AG08395 (cell line): ENCODE measurements at places on chromosomes 2 and 18.

DNA sequence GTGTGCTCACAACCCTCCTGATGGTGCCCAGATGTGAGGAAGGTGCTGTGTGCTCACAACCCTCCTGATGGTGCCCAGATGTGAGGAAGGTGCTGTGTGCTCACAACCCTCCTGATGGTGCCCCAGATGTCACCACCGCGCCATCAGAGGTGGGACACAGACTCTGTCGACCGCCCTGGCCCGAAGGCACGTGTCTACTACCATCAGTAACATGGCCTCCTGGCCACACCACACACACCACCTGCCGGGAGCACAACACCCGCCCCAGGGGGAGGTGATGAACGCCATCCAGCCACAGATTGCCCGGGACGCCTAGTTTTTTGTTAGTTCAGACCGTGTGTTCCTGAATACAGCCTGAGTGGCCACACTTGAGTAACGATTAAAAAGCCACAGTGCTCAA is 24.5 kb downstream of the HDAC4 start:
- no peak for DNase-seq

GRCh38 chr2:136077107-136077506 is 40.8 kb downstream of the CXCR4 start:
- DNase-seq: no peak

DNA sequence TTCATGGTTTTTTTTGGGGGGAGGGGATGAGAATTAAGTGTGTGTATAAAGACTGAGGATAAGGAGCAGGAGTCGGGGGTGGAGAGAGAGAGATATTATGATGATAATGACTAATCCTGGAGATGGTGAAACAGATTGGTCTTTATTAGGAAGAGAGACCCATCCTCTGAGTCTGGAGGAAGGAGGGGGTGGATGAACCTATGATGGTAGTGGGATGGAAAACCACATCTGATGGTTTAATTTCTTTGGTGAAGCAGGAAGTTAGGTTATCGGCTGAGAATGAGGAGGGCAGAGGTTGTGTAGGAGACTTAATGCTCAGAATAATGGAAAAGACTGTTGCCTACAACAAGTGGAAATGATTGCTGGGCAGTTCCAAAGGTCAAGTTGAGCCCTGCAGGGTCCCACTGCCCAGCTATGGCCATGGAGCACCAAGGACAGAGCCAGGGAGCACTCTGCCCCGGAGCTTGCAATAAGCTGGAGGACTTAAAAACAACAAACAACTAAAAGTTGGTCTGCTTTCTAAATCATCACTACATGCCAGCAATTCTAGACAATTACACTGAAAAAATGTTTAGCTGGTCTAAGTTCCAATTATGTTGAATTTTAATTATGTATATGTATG is 7.9 kb downstream of the SLC16A14 start:
- no peak for DNase-seq

DNA sequence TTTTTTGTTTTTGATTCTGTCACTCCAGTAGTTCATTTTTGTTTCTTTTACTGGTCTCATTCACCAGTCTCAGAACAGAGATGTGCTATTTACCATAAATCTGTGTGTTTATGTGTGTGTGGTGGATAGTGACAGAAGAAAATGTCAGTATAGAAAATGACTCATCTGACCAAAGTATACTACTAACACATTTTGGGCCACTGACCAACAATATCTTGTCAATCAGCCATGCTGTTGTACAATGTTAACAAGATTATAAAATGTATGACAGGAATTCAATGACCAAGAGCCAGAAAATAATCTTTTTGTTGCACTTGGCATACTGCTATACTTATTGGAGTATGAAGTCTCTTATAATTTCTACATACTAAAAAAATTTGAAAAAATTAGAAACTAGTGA is 1081.4 kb upstream of the NRXN1 start:
- DNase-seq: no peak

DNA sequence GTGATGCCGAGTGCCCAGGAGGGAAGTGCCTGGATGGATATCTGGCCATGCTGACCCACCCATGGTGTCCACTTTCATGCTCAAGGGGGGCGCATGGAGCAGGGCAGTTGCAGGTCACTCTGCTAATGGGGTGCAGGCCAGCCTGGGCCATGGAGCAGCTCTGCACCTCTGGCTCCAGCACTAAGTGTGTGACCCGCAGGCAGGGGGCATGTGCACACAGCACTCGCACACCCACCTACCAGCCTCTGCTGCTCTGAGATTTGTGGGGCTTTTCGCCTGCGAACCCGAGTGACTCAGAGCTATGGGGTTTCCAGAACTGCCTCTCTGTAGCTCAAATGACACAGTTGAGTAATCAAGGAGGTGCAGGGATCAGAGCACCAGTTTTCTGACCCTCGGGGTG is 66.2 kb downstream of the CYP26B1 start:
- peak; percentile 49 for DNase-seq

- no peak for DNase-seq
These were observed 33.0 kb downstream of the WDPCP start for GRCh38 chr2:63555299-63555698.

GRCh38 chr2:18889565-18890332 is 300.4 kb upstream of the NT5C1B start:
- DNase-seq: peak; percentile 33

GRCh38 chr18:45839414-45840395 is 14.2 kb downstream of the SIGLEC15 start:
- DNase-seq: peak; percentile 74
